ENCODE measurements at places on chromosomes 12 and 14.
A peak's percentile ranks its signal among the peaks of the same experiment; 100 is the strongest.

DNA sequence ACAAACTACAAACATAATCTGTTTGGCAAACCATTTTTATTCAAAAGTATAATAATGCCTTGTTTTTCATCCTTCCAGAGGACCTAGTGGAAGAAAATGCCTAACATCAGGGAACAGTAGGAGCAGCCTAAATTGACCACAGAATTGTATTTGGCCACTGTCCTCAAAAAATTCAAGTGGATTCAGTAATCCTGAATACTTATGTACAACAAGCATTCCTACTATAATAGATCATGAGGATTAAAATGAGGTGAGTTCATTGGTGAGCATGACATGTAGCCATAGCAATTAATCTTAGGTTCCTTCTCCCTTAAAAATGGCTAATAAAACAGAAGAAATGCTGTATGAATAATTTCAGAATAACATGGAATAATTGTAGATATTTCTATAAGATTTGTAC, 209.3 kb downstream of the DAD1 start:
- peak; percentile 18 for DNase-seq

GRCh38 chr14:35304812-35305462, 12.8 kb downstream of the PSMA6 start:
- DNase-seq: no peak

DNA sequence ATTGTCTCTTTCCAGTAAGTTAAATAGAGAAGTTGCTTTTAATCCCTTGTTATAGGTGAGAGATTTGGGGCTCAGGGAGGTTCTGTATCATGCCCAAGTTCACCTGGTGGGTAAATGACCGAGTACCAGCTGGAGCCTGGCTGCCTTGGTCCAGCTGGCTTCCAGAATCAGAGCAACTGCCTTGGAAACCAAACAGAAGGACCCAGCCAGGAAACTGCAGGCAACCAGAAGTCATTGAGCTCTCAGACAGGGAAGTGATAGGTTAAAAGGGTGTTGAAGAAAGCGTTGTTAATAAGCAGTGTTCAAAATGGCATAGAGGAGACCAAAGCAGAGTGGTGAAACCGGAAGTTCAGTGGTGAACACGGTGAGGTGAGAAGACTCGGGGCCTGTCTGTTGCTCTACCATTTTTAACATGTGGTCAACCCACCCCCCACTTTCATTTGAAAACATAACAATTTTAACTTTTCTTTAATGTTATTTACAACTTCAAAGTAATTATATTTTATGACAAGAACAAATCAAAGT, 54.9 kb downstream of the PLEKHG7 start:
- no peak for DNase-seq

- no peak for DNase-seq
Measured at GRCh38 chr12:2225696-2226095, 172.9 kb downstream of the CACNA1C start.

GRCh38 chr12:9711664-9712063, 21.2 kb downstream of the CLECL1 start:
- peak; percentile 36 for DNase-seq

GRCh38 chr14:50008562-50008961, 107.8 kb downstream of the VCPKMT start:
- no peak for DNase-seq

DNA sequence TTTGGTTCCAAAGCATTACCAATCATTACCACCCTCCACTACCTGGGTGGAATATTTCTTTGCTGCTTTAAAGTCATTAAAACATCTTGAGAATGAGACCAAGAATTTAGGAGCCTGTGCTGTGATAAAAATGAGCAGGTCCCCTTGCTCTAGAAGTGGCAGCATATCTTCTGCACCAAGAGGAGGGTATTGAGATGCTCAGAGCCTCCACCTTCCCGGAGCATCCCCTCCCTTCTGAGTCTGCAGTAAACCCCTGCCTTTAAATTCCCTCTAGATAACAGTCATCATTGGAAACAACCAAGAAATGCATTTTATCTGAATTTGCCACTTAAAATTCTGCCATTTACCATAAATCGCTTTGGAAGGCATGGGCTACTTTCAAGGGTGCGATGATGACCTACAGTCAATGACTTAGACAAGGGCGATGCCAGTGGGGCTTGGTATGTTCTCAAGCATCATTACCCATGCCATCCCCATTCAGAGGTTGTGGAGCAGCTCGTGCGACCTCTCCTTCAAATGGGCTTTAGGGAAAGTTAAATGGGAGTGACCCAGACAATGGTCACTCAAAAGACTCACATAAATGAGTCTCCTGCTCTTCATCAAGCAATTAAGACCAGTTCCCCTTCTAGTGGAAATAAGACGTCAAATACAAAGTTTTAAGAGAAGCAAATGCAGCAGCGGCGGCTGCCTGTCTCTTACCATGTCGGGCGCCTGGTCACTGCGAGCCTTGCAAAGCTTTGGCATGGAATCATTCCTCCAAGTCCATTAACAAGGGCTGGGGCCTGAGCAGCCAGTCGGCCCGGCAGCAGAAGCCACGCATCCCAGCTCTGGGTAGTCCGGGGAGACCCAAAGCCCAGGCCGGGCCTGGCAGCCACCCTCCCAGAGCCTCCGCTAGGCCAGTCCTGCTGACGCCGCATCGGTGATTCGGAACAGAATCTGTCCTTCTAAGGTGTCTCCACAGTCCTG, 334.5 kb downstream of the TMEM121 start:
- DNase-seq: no peak

DNA sequence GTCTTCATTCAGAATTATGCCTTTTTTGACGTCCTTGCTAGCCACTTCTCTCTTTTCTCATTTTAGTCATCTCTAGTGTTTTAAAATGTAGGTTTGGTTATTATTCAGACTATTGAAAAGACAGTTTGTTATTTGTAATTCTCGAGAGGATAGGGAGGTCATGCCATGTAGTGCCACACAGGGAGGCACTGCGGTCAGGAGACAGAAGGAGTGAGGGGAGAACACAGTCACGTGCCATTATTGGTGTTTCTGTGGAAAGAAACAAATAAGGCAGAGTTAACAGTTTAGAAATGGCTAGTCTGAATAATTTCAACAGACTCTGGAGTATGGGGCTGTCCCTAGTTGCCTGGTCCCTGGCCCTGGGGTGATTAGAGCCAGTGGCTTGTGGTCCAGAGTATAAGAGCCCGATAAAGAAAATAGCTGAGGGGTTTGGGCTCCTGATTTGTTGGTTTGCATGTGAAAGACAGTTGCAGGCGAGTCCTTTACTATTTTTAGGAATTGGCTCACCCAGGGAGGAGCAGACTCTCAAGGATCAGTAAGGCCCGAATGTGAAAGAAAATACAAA, 278.1 kb upstream of the SEL1L start:
- DNase-seq: no peak

DNA sequence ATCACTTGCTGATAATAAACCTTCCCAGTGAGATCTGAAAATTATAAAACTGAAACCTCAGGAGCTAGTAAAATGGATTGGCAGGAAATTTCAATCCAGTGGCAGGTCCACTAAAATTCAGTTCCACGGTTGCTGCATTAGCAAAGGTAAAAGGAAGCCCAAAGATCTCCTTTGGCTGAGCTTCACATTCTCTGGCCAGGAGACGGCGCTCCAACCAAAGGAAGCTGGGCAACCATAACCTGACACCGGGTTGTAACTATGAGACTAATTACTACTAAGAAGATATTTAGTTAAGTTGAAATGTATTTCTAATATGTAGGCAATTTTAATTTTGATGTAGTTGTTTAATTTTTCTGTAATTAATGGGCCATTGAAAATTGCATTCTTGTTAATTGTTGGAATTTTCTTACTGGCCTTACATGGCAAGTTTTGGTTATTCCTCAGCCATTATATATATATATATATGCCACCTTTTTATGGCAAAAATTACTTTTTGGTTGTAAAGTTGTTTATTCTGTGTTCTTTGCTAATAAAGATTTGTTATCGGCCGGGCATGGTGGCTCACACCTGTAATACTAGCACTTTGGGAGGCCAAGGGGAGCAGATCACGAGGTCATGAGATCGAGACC, 17.0 kb downstream of the OR8S1 start:
- DNase-seq: no peak

DNA sequence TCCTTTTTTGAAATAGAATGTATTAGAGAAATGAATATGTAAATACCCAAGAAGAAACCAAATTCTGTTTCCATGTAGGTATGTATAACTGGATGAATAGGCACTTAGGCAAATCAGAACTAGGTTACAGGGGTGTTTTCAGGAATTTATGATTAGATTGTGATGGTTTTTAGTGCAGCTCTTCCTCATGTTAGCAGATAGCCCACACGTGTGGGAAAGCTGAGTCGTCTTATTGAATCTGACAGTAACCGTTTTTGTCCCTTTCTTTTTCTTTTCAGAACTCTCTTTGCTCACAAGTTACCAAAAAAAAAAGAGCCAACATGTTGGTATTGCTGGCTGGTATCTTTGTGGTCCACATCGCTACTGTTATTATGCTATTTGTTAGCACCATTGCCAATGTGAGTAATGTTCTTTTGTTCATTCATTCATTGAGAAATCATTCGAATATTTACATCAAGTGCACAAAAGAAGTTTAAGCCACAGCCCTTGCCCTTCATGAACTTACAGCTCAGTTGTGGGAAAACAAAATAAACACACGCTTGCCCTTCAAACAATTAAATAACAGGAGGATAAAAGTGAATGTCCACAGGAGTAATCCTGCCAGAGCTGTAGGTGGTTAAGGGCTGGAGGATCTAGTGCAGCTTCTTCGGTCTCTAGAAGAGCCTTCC, 14.8 kb downstream of the EMP1 start:
- DNase-seq: no peak

GRCh38 chr12:108807476-108807875, 49.9 kb downstream of the SSH1 start:
- no peak for DNase-seq

- DNase-seq: no peak
Measured at GRCh38 chr14:23887536-23887935, 66.0 kb upstream of the DHRS4 start.

Data from foreskin keratinocyte (primary cell).